M059J (cell line): ENCODE measurements at places on chromosomes 12 and 14. TPM values are rescaled to one million over a fixed set of nuclear protein-coding genes. Genes with fewer than 3 reads are reported as not detected.

GRCh38 chr14:96445844-96446710 lies 54.1 kb downstream of the AK7 start:
- DNase-seq = no peak

DNA sequence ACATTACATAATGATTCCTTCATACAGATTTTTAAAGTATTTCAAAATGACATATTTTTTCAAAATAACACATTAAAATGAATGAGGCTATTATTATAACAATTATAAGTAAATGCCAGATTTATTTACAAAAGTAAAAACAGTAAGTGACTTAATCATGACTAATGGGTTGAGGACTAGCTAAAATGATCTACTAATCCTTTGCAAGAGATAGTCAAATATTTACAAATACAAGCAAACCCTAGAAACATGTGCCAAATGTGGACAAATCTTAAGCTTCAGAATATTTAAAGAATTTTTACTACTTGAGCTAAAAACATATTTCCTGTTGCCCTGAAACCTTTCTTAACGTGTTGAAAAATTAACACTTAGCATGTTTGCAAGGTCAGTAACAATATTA lies 74.8 kb downstream of the KIF21A start:
- peak; percentile 8 for DNase-seq

DNA sequence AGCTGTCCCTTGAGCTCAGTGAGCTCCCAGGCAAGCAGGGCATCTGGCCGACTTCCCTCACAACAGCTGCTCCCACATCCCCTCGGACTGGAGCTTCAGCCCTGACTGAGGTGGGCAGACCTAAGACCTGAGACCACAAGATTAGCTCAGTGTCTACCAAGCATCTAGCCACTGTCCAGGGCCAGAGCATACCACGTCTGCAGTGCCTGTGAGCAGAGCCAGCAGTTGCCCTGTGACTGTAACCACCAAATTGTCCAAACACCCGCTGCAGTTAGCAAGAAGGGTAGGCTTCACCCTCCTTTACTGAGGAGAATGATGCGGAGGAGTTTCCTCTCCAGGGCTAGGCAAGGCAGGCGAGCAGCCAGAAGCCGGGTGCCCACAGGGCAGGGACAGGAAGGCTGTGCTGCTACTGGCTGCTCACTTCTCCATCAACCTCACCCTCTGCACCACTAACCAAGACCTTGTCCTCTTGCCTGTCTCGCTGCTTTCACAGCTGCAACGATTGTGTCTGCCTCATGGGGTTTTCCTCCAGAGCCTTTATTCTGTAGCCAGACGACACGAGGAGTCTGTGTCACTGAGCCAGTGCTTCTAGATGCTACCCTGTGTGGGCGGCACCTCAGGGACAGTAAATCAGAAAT lies 53.9 kb downstream of the ANAPC7 start:
- DNase-seq = no peak

- DNase-seq = no peak
Observed at GRCh38 chr14:33897382-33897781, 53.5 kb downstream of the EGLN3 start.

- no peak for DNase-seq
Observed at GRCh38 chr12:120767071-120768024, 41.7 kb downstream of the ACADS start.

- peak; percentile 87 for DNase-seq
Observed at GRCh38 chr12:94560431-94561221, 89.7 kb downstream of the TMCC3 start.

DNA sequence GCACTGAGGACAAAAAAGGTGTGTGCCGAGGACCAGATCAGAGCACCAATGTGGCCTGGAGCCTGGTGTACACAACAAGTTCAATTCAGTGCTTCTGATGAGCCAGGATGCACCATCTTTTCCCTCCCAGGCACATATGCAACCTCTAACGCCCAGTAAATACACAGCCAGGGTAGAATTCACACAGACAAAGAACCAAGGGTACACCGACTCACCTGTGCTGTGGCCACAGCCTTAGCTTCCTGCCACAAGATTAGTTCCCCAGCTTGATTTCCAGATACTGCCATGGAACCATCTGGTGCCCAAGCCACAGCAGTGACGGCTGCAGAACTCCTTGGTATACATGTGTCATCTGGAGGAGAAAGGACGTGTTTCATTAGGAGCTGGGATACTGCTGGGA lies 29.4 kb downstream of the PARP2 start:
- no peak for DNase-seq

DNA sequence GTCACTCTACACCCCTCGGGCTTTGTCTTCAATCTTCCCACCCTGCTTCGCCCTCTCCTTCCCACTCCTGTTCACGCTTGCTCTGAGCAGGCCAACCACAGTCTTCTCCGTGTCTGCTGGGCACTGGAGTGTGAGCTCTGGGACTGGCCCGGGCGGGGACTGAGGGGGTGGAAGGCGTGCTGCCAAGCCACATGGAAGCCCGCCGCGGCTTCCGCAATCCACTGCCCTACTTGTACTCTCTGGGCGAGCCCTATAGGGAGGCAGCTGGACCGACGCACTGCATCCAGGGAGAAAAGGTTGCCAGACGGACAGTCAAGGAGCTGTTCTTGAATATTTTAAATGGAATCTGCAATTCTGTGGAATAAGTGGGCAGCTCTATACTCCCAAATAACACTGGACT lies 24.8 kb downstream of the GOLGA3 start:
- no peak for DNase-seq

DNA sequence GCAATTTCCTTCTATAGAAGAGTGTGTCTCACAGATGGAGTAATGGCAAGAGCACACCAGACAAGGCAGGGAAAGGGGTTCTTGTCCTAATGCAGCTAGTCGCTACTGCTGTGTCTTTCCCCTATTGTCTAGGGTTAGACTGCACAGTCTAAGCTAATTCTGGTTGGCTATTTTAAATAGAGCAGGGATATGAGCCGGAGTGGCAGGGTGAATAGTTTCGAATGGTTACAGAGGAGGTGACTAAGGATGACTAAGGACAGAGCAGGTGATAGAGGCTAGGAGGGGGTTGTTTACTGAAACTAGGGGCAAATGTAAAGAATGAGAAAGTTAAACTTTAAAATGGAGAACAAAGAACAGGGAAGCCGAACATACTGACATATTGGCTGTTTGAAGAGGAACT lies 25.6 kb upstream of the CPNE8 start:
- no peak for DNase-seq

DNA sequence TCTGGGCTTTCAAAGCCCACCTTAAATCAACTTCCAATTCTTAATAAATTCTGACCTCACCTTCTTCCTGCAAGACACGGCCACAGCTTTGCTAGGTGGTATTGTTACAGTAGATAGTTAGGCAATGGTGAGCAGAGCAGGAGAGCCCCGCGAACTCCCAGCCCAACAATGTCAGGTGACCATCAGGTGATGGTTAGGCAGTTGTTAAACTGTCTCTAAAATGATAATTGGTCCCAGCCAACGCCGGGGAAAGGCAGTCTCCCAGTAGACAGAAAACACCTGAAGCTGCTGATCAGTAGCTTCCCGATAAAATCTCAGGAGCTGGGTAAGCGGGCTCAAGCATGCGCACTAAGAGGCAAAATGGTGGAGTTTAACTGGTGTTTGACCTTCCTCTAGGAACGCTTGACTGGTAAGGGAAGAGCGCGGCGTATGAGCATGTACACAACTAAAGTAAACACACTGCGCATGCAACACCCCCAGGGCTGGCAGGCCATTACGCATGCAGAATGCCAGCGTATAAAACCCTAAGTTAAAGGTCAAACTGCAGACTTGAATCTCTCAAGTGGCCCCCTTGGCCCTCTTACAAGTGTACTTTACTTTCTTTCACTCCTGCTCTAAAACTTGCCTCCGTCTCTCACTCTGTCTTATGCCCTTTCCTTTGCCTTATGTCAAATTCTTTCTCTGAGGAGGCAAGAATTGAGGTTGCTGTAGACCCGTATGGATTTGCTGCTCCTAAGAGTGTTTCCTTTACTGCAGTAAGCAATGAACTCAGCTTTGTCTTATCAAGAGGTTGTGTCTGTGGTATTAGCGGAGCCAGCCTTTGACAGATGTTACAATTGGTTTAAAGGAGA lies 113.5 kb downstream of the C12orf75 start:
- DNase-seq = peak; percentile 55

GRCh38 chr12:121005346-121005815 lies 10.9 kb downstream of the C12orf43 start:
- DNase-seq = peak; percentile 45

- no peak for DNase-seq
Observed at GRCh38 chr14:95577067-95577800, 42.4 kb downstream of the GLRX5 start.

GRCh38 chr12:69163681-69164362 lies 75.5 kb upstream of the CPSF6 start:
- DNase-seq = no peak

The DNAI7 gene
- total RNA-seq = 0.39 and 0.59 TPM in 2 replicates

The IQSEC3 gene
- not detected in 2 replicates for total RNA-seq

DNA sequence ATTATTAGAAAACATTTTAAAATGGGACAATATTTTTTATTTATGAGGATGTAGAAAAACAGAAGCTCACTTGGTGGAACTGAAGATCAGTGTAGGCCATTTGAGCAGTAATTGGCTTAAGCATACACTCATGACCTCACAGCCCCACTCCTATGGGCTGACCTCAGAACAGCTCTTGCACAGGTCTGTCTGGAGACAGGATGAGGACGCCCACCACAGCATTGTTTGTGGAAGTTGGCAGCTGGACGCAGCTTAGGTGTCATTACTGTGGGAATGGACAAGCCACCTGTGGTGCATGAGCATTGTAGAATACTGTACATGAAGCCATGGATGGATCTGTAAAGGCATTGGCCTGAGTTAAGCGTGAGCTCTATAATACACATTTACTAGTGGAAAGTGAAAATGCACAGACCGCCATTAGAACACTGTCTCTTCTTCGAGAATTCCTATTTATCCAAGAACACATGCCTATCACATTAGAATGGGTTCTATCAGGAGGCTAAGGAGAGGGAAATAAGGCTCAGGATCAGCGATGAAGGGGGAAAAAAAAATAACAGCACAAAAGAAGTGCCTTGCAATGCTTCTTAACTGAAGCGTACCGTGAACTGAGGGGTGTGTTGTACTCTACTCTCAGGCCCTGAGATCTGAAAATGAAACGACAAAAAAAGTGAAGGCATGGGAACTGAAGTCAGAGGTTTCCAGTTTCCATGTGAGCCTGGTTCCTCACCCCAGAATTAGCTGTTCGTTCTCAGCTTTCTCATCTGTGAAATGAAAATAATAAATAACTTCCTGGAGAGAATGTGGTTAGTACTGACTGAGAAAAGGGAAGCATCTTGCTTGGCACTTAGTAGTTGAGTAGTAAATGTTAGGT lies 33.6 kb downstream of the KCNA1 start:
- no peak for DNase-seq

The RNF212B gene
- total RNA-seq = not detected in 2 replicates
